ENCODE measurements at places on chromosomes 3 and 15.

DNA sequence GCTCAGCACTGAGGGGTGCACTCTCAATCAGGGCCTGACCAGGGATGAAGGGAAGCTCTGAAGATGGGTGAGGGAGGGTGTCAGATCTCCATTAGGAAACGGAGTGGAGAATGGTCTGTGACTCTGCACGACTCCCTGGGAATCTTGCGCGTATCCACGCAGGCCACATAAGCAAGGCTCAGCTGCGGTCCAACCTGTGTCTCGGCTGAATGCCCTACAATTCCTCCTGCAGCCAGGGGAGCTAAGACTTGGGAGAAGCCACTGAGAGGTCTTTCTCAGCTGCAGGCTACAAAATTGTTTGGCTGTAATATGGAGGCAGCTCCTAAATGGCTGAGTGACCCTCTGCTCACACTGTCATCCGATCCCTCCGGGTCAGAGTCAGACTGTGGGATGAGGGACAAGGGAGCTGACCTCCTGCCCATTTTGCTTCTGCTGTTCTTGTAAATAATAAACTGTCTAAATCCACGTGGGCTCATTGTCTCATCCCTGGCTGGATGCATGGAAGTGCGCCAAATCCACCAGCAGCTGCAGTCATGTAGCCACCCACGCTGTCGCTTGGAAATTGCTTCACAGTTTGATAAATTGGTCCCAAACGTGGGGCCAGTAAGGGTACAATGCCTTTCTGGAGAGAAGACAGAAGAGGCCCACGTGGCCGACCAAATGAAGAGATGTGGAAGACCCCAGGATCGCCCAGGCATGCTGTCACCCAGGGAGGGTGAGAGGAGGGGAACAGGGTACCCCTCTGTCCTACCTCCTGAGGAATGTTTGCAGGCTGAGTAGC is 30.5 kb downstream of the ALS2CL start:
- DNase-seq, result no peak

- no peak for DNase-seq
Observed at GRCh38 chr3:48532271-48532976, 24.2 kb downstream of the PFKFB4 start.

- DNase-seq, result no peak
Observed at GRCh38 chr15:57647071-57647790, 55.5 kb downstream of the MYZAP start.

DNA sequence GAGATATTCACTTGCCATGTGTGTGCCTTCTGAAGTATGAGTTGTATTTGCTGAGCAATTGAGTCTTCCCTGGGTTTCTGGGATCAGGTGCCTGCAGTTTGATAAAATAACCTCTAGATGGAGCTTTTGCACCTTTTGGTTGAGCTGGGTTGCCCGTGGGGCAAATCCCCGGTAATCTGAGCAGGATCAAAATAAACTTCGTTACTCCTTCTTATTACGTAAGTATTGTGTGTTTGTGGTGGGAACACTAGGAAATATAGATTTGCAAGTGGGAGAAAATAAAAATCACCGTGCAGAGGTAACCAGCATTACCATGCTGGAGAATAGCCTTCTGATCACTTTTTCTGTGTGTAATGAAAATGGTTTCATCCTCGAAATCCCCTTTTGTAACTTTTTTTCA is 277.4 kb upstream of the NR2E3 start:
- DNase-seq, result no peak

DNA sequence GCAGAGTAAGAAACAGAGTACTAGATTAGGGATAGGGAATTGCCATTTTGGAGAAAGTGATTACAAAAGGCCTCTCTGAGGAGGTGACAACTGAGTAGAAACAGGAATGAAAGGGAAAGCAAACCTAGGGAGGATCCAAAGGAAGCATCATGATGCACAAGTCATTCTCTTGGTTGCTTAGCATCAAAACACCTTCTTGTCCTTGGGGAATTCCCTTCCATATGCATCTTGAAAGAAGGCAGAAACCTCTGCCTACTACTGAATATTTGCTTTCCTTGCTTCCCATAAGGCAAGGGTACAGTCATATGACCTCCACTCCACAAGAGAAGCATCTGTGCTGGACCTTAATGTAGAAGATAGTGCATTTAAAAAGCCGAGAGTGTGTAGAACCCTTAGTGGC is 24.1 kb downstream of the GABPB1 start:
- no peak for DNase-seq

DNA sequence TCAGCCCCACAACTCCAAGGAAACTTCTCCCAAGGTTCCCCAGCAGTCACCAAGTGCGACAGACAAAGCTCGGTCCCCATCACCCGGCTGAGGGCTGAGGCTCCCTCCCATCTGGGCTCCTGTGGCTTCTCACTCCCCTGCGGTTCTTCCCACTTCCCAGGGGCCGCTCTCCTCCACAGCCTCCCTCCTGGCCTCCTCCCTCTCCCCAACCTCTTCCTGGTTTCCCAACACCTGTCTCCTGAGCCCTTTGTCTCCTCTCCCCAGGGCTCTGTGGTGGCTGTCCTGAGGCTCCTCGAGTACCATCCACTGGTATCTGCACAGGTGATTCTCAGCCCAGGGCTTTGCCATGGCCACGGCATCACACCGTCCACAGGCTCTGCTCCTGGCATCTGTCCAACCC is 113.2 kb upstream of the NSMCE3 start:
- no peak for DNase-seq

DNA sequence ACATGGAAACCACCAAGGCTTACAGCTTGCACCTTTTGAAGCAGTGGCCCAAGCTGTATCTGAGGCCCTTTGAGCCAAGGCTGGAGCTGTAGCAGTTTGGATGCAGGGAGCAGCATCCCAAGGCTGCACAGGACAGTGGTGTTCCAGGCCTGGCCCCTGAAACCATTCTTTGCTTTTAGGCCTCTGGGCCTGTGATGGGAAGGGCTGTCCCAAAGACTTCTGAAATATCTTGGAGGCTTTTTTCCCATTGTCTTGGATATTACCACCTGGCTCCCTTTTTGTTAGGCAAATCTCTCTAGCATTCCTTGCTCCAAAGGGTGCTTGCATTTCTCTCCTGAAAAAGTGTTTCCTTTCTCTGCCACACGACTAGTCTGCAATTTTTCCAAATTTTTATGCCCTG is 302.8 kb upstream of the MDFIC2 start:
- no peak for DNase-seq

DNA sequence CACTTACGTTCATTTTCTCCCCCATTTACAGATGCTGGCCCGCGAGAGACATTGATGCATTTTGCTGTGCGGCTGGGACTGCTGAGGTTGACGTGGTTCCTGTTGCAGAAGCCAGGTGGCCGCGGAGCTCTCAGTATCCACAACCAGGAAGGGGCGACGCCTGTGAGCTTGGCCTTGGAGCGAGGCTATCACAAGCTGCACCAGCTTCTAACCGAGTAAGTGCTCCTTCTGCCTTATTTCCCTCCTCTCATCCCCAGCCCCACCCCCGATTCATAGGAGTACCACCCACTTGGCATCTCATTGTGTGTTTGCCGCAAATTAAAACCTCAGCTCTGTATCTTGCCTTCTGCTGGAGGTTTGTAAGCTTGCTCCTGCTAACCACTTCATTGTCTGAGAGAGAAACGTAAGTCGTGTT is 163.3 kb downstream of the AKAP13 start:
- no peak for DNase-seq

- no peak for DNase-seq
Observed at GRCh38 chr3:67290438-67290837, 292.3 kb downstream of the KBTBD8 start.

GRCh38 chr15:65512807-65513416 is 4.6 kb downstream of the DPP8 start:
- DNase-seq, result no peak

DNA sequence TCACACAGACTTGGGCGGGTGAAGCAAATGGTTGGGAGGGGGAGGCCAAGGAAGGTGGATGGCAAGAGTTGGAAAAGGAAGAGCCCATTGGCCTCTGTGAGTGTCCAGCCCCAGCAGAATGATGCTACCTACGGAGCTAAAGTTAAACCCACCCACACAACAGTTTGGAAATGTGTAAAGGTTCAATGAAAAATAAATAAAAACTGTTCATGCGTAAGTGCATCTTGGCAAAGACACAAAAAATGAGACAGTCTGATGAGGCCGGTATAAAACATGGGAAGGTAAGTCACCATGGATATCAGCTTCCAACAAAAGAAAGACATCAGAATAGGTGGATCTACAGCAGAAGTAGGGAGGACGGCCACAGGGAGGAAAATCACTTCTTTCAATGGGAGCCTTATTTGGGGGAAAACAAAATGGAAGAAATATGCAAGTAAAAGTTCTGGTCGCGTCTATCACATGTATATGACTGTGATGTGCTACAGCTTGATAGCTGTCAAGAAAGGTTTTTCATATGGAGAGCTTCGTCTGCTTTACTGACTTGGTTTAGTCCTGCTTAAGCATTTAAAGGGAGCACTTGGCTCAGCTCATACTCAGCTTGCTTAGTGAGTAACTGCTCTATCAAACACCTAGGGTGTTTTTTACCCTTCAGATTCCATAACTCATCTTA is 82.8 kb downstream of the TIGIT start:
- no peak for DNase-seq

DNA sequence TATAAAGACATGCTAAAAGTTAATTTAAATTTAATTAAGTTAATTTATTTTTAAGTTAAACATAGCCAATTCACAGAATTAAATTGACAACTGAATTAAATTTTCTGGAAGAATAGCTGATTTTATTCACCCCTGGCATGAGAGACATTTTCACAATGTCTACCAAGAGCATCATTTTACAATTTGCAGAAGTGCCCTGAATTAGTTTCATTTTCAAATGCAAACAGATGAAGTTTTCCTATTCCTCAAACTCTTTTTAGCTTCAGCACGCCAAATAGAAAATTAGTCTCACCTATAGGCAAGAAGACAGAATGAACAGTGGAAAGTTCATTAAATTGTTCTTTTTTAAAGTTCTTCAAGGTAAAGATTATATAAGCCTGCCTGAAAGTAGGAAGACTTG is 259.3 kb downstream of the ZBBX start:
- DNase-seq, result no peak

- DNase-seq, result no peak
Observed at GRCh38 chr3:16433701-16434151, 79.8 kb downstream of the RFTN1 start.

DNA sequence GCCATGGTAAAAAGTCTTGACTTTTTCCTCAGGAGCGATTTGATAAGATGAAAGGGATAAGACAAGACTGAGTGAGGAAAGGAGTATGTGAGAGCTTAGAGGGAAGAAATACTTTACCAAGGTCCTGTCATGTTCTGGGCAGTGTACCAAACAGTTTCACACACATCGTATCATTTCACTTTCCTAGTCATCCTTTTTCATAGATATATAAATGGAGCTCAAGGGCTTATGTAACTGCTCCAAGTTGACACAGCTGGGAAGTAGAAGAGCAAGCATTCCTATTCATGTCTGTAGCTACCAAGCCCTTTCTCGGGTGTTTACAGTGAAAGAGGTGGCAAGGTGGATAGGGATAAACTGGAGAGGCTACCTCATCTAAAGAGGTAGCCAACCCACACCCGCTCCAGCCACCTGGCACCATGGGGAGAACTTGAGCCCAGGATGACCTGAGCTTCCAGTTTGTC is 57.4 kb downstream of the MRPS25 start:
- no peak for DNase-seq

DNA sequence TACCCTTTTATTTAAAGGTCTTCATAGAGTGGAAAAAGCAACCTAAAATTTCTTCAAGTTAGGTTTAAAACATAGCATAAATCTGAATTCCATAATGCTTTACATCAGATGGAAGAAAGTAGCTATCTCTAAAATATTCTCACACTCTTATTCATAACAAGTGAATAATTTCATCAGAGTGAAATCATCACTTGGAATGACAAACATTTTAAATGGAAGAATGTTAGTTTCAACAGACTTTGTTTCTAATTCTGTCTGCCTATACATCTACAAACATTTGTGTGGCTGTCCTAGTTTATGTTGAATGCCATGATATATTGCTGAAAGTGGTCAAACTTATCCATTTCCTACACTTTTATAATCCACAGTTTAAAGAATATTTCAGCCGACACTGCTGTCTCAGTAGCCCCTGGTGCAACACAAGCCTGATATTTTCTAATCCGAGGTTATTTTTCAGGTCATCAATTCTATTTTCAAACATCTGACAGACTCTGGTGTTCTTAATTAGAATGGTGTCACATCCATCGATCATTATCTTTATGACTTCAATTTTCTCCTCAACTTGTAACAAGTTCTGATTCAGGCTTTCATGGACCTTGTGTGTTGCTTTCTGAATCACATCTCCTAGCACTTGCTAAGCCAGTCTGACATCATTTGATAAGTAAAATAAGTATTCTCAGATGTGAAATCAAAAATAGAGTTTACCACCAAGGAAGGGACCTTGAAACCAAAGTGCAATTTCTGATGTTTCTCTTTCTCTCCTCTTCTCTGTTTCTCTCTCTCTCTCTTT is 17.1 kb upstream of the CNTN3 start:
- DNase-seq, result no peak

DNA sequence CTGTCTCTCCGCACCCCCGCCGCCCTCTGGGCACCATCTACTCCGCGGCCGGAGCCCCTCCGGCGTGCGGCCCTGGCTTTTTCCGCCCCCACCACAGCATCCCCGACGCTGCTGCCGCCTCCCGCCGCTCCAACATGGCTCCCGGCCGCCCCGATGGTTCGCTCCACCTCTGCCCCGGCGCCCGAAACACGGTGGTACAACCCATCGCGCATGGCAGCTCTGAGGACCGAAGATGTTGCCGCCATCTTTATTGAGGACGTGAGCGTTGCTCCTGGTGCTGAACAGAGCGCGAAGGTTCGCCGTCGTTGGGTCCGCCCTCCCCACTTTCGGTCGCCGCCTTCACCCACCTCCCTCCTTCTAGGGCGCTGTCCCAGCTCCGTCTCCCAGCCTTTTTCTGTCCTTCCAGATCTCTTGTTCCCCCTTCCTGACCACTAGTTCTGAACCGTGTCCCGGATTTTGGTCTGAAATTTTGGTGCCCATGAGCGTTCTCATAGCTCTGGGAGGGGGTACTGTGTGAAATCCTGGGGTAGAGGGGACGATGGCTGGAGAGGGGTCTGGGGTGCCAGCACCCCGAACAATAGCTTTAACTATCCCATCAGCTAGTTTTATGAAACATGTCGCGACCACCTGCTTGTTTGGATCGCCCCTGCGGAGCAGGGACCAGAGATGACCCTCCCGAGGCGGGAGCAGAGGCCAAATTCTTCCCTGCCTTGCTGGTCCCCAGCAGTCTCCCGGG is at the start of gene CELSR3:
Gene CELSR3, minus strand, starts transcription at position 134 of the 736 bp plus-strand sequence. CDS start 252 bp downstream, outside the sequence.
- peak; percentile 64 for DNase-seq

GRCh38 chr3:143901105-143901504 is 52.8 kb upstream of the SLC9A9 start:
- no peak for DNase-seq

DNA sequence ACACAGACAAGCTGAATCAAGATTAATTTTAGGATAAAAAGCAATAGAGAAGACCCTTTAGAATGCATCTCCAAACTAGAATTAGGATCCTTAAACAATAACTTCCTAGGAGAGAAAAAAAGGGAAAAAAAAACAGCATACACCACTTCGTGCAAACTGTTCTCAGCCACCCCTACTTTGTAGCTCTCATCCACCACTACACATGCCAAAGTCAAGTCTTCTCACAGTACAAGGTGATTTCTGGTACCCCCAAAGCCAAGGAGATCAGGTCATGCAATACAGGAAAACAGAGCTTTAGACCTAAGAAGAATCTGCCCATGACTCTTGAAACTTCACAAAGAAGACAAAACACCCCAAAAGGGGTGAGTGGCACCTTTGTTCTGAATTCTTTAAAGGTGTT is 166.9 kb downstream of the SUCNR1 start:
- no peak for DNase-seq
